GM23248 (cell line): ENCODE measurements at places on chromosomes 7 and 10. TPM values are rescaled to one million over a fixed set of nuclear protein-coding genes. Genes with fewer than 3 reads are reported as not detected.

The CADPS2 gene
- total RNA-seq = 0.13 and 0.43 TPM in 2 replicates

The HSPA12A gene
- 4.8 and 4.9 TPM in 2 replicates for total RNA-seq

DNA sequence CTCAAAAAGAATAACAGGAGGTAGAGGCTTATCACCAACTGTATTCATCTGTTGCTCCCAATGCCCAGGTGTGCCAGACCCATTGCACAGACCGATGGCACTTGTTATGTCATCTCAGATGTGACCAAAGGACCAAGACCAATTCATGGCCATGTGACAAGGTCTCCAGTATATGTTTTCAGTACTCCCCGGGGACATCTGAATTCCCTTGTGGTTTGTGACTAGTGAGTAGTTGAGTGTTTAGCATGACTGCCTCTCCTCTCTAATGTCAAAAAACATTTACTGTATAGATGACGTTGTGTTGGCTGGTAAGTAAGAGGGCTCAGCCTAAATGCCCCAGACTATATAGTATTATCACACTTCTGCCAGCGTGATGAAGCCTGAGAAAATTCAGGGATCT, 202.1 kb upstream of the SMIM30 start:
- DNase-seq = no peak

- DNase-seq = peak; percentile 87
Measured at GRCh38 chr7:44621034-44621749, 14.8 kb downstream of the OGDH start.

DNA sequence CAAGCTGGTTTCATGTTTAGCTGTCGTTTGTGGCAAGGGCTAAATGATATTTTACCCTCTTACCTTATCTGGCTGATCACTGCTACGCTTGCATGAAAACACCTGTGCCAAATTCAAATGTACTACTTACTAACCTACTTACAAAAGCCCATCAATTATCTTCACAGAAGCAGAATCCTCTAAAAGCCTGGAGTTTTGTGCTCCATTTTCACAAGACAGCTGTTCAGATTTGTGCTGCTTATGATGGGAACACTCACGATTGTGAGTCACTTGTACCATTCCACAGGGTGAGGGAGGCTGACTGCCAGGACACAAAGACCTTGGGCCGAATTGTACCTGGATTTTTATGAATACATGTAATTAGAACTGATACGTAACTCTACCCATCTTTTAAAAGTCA, 245.0 kb upstream of the NPY start:
- DNase-seq = no peak

GRCh38 chr10:28284126-28284525, 18.7 kb downstream of the MPP7 start:
- DNase-seq = no peak

DNA sequence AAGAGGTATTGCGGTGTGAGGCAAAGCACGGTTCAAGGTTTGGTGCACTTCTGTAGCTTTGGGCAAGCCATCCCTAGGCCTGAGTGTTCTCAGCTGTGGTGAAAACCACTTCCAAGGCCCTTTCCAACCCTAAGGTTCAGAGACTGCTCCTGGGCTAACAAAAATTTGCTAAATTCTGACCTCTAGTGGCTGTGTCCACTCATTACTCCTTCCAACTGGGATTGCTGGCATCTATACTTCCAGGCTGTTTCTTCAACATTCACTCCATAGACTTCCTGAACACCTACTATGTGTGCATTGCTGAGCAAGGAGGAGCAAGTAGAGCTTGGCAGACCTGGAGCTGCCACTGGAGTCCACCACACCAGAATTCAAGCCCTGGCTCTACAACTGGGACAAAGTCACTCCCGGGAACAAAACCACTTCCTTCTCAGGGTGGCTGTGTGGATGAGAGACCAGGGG, 29.3 kb upstream of the SH3PXD2A start:
- DNase-seq = peak; percentile 75

- DNase-seq = no peak
Measured at GRCh38 chr7:9822458-9823290, 1151.0 kb upstream of the PHF14 start.

DNA sequence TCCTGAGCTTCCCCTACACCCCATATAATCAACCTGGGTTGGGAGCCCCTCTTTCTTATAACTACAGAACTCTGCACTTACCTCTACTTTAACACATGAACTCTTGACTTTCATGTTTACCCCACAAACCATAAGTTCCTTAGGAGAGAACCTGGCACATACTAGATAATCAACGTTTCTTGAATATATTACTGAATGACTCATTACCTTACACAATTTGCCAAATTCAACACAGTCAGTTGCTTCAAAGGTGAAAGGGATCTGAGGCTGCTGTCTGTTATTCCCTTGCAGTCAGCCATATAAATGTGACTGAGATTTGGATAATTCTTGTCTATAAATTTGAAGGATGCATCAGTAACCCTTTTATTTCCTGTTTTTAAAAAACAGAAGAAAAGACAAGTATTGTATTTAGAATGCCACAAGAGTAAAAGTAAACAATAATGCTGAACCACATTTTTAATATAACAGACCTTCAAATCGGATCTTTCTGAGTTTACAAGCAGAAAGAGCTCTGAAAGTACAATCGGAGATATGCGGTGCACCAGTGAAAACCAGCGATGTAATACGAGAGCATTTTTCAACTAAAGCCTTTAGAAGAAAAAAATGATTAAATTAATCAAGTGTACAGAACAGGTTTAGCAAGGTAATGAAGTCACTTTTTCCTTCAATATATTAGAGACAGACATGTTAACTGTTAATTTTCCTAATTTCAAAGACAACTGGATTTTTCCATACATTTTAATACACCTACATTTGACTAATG, 29.5 kb upstream of the LRRC17 start:
- DNase-seq = peak; percentile 61

DNA sequence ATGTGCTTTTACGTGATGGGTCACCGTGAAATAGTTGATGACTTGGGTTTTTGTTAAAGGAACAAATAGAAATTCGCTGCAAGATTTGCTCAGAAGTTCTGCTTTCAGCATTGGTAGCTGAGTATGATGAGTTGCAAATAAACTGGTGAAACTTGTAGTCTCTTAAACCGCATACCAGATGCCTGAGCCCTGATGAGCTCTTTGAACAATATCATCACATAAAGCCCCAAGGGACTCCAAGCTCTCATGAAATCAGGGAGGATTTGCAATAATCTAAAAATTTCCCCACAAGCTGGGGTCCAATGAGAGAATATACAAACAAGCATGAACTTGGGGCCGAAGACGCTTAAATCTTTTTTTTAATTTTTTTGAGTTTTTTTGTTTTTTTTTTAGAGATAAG, 312.4 kb downstream of the CALN1 start:
- peak; percentile 67 for DNase-seq

DNA sequence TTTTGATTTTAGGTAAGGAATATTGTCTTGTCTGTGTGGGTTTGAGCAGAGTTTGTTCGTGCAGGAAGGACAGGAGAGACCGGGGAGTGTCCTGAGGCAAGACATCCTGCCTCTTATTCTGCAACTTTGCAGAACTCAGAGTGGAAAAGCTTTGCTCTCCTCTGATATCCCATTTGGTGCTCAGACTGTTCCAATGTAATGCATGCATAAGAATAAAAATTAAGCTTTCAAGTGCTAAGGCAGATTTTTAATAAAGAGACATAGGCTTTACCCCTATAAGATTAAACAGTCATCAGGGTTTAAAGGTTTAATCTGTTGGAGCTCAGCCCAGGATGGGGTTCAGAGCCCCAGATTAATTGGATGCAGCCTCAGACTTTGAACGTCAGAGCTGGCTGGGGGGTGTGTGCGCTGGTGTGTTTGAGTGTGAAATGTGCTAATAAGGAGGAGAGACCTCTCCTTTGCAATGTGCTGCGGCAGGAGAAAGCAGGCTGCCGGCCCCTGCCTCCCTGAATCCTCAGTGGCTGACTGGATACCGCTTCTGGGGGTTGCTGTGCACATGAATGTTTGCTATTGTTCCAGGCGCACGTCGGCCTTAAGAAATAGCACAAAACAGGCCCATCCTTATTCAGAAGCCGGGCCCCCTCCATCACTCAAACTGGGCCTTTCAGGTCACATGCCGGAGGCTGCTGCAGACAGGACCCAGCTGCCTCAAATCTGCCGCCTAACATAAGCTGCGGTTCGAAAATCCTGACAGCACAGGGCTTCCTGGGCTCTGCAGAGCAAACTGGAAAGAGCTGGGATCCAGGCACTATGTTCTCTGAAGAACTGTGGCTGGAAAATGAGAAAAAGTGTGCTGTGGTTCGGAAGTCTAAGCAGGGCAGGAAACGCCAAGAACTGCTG, 84.1 kb upstream of the PRR15 start:
- no peak for DNase-seq
